Activated T-helper 1 cell treated with anti-CD3 and anti-CD28 coated beads, Interleukin-2, amount 50 U/mL, for 16 hours (primary cell): ENCODE measurements at places on chromosomes 1 and 21.

- DNase-seq = no peak
Measured at GRCh38 chr21:35208810-35209517, 159.9 kb upstream of the RUNX1 start.

DNA sequence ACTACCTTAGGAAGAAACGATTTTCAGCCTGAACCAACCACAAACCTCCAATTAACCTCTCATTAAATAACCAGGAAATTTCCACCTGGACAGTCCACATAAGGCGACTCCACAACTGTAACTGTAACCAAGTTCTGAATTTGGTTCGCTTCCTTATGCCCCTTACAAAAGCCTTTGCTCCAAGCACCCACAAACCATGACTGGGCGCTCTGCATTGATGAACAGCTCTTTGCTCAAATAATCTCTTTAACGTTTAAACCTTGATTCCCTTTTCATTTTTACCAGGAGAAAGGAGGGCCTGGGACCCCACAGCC is 38.2 kb upstream of the ZNF124 start:
- no peak for DNase-seq

- no peak for DNase-seq
Measured at GRCh38 chr1:188877668-188878067, 1600.0 kb downstream of the BRINP3 start.

DNA sequence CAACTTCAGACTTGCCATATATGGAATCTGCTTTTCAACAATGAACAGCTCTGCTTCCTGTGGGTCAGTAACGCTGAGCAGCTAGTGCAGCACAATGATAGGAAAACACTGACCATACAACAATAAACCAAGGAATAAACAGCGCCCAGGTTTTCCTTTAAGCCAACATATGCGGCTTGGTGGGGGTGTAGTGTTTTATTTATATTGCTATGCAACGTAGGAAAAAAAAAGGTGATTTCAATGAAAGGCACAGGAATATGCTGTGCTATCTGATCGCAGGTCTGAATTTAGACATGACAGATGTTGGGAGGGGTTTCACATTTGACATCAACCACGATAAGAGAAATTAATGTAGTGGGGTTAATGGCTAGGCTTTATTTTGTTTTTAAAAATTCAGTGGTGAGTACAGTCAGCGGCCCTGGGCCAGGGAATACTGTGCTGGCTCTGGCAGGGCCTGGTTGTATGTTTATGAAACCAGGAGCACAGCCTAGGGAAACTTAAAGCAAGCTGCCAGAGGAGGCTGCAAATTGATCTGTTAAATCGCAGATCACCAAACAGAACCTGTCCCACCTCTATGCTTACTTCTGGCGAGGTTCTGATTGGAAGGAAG is 4.3 kb downstream of the TSPAN2 start:
- DNase-seq = no peak

DNA sequence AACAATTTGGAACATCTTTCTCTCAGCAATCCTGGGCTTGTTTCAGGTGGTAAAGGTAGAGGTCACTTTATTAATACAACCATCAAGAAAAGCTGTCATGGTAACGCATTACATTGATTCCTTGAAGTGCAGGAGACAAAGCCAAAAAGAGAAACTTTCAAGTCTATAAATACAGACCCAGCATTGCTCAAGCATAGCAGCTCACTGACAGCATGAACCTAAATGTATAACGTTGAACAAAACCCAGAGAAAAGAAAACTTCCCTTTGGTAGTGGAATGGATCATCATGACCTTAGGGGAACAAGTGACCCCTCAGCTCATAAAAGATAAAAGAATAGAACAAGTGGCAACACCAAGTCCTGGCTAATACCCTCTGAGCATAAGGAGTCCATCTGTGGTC is 332.2 kb downstream of the NTNG1 start:
- DNase-seq = no peak

DNA sequence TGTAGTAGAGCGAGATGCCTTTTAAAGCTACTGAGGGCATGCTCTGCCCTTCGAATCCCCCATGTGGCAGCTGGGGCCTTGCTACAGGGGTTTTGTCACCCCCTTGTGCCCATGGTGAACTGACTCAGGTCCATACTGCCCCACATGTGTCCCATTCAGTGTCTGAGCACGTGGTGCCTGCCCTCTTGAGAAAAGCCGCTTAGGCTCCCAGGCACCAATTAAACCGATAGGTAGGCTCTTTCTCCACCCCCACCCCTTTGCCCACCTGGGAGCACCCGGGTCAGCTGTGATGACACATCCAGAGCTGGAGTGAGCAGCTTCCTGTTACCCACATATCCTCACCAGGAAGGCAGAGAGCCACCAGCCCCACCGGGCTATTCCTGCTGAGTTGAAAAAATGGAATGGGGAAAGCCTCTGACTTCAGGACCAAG is 30.5 kb downstream of the TMCC2 start:
- DNase-seq = no peak

- DNase-seq = no peak
Measured at GRCh38 chr1:207313131-207313530, 8.3 kb upstream of the CD55 start.

GRCh38 chr1:2317230-2318065 is 73.9 kb downstream of the MORN1 start:
- no peak for DNase-seq

DNA sequence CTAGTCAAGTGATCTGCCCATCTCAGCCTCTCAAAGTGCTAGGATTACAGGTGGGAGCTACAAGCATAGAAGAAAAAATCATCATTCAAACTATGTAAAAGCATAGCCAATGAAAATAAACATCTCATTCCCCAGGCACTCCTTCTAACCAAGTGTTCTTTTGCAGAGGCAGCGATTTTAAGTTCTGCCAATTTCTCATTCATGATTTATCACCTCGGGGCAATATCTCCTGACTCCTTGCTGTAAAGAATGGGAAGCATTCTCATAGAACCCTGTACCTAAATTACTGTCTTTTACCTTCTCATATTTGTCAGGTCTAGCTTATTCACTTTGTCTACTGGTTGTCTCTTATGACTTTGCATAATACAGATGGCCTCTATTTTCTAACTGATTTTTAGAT is 32.5 kb upstream of the IVNS1ABP start:
- no peak for DNase-seq

DNA sequence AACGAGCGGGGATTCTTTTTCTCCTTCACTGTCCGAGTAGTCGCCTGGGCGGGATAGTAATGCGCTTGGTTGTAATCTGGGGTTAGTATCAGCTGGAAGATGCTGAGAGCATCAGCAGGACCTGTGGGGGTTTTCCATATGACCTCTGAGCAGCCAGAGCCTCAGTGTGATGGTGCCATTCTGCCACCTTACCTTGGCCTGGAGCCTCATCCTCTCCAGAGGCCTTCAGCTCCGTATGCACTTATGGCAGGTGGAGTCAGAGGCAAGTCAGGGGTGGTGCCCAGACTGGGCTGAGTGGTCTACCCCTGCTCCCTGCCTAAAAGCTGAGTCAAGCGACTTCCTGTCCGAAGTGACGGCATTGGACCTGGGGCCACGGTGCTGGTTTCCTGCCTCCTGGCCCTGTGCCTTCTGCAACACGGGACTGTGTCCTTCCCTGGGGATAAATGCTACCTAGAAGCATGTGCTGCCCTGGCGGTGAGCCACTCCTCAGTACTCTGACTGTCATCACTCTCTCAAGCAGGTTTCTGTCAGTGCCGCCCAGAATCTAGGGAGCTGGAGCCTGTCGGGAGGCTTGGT is 24.7 kb downstream of the TENT5C start:
- no peak for DNase-seq

DNA sequence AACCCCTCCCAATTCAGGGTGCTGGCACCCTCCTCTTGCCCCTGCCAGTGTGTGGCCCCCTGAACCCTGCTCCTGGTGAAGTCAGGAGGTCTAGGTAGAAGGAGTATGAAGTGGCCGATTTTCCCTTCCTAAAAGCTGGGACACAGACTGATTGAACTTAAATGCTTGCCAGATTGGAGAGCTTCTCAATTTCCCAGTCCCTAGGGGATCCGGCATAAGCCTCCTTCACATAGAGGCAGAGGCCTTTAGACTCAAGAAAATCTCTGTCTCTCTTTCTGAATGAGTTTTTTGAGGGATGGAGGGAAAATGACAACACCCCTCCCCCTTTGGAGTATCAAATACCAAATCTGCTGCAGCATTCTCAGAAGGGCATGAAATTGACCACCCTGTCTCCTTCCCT is 51.5 kb downstream of the SYT2 start:
- DNase-seq = no peak

- no peak for DNase-seq
Measured at GRCh38 chr1:167412072-167412471, 106.3 kb downstream of the CD247 start.

- no peak for DNase-seq
Measured at GRCh38 chr1:244304656-244305055, 147.1 kb downstream of the ADSS2 start.

- no peak for DNase-seq
Measured at GRCh38 chr1:33057095-33057494, 20.4 kb upstream of the AK2 start.

DNA sequence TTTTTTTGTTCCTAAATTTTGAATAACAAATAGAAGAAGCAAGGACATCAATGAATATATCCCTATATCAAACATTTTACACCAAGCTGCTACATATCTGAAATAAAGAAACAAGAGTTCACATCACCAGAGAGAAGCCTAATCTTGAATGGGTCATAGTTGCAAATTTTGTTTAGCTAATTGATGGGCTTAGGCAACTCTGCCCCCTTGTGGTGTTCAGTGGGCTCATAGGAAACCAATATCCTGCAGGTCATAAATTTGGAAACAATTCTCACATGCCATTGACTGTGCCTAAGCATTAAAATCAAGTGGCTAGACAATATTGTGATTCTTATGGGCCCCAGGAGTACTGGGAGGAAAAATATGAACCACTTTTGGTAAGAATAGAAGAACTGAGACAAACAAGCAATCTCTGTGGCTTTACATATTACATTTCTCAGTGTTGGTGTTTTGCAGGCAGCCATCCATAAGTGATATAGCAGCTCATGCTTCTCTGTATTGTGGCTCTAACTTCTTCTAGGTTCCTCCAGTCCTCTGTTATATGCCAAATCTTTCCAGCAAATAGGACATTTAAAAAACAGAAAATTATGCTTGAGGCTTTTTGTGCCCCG is 1262.8 kb upstream of the PRMT6 start:
- no peak for DNase-seq

DNA sequence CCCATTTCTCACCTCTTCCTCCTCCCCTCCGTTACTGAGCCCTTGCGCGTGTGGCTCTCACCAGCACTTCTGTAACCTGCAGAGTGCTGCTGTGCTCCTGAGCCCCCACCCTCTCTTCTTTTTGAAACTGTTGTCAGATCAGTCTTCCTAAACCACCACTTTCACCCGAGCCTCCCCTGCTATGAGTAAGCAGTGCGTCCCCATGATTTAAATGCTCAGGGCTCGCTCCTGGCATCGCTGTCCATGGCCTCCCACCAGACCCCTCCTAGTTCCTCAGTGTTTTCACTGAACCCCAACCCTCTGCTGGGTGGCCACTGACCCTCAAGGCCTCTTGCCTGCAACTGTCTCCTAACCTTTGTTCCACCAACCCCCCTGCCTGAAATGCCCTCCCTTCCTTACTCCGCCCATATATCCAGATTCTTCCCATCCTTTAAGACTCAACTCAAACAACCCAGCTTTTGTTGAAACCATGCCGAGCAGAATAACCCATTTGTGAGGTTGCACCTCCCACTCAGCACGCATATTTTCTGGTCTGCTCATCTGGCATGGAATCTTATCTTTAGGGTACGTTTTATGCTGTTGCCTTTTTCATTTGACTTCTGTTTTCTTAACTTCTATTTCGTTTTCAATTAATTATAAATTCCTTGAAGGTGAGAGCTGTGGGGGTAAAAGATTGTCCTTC is 64.5 kb upstream of the FAM3B start:
- DNase-seq = no peak

GRCh38 chr1:33295450-33296081 is 25.3 kb downstream of the A3GALT2 start:
- peak; percentile 85 for DNase-seq
